ENCODE measurements at places on chromosomes 13 and 19.

GRCh38 chr19:47582320-47582909, 9.5 kb upstream of the ZNF541 start:
- ATAC-seq, result peak; percentile 34
- no peaks in the 10 kb centered on the region for H3K27me3 ChIP-seq
- H3K4me3 ChIP-seq, result peak overlapping the region; percentile 86
- peaks cover 26% of the 10 kb centered on the region for H3K4me1 ChIP-seq
- no peaks in the 10 kb centered on the region for H3K36me3 ChIP-seq

GRCh38 chr19:20359933-20360720, 193.1 kb downstream of the ZNF486 start:
- no peak for ATAC-seq
- H3K27ac ChIP-seq, result no peak overlapping the region
- H3K4me1 ChIP-seq, result peaks cover 4% of the 10 kb centered on the region
- no peaks in the 10 kb centered on the region for H3K36me3 ChIP-seq
- H3K4me3 ChIP-seq, result no peak overlapping the region

GRCh38 chr19:12833738-12834565, 427 bp downstream of the RTBDN start:
- ATAC-seq, result peak; percentile 24
- no peak overlapping the region for H3K27ac ChIP-seq
- H3K27me3 ChIP-seq, result peaks cover 50% of the 10 kb centered on the region
- H3K36me3 ChIP-seq, result no peaks in the 10 kb centered on the region

DNA sequence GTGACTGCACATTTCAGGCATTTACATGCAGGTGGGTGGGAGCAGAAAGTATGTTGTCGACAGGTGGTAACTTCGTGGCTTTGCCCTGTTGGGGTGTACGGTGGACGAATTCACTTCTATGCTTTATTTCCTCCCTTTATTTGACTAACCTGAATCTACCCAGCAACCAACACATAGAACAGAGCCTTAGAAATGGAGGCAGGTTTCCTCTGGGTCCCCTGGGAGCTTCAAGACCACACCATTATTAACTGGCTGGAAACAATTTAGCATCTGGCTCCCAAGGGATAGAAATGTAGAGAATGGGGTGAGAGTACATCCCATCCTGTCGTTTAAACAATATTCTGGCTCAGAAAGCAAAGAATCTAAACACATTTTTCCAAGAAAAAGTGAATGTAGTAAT, 244.4 kb downstream of the DLEU7 start:
- peaks cover 3% of the 10 kb centered on the region for H3K4me1 ChIP-seq
- no peaks in the 10 kb centered on the region for H3K36me3 ChIP-seq
- ATAC-seq, result no peak
- H3K4me3 ChIP-seq, result no peak overlapping the region
- H3K27ac ChIP-seq, result no peak overlapping the region

GRCh38 chr19:10230861-10231611, at the start of gene S1PR2:
Gene S1PR2, minus strand, starts transcription at chr19:10231331. Its CDS starts 6,426 bp downstream, at chr19:10224905.
- no peaks in the 10 kb centered on the region for H3K27me3 ChIP-seq
- H3K27ac ChIP-seq, result peak within 1 kb of the TSS; percentile 54
- peak within 1 kb of the TSS; percentile 85 for H3K4me3 ChIP-seq
- H3K36me3 ChIP-seq, result no peaks in the 10 kb centered on the region
- ATAC-seq, result peak; percentile 61
- H3K4me1 ChIP-seq, result peaks cover 6% of the 10 kb centered on the region

DNA sequence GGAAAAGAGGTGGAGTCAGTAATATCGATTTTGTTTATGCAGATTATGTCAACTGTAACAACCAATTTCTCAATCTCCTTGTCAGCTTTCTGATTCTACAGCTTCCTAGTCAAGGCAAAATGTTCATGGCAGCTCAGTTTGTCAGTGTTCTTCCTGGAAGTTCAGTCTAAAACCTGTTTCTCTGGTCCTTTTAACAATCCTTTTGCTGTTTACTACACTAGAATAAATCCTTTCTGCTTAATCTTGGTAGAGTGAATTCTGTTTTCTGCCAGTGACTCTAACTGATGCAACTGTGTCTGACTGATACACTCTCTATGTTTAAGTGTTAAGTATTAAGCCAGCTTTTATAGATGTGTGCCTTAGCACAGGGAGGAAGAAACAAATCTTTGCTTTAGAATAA, 516.9 kb upstream of the KLF12 start:
- H3K27ac ChIP-seq, result no peak overlapping the region
- H3K36me3 ChIP-seq, result no peaks in the 10 kb centered on the region
- peaks cover 9% of the 10 kb centered on the region for H3K27me3 ChIP-seq
- ATAC-seq, result no peak
- H3K4me3 ChIP-seq, result no peak overlapping the region
- no peaks in the 10 kb centered on the region for H3K4me1 ChIP-seq

DNA sequence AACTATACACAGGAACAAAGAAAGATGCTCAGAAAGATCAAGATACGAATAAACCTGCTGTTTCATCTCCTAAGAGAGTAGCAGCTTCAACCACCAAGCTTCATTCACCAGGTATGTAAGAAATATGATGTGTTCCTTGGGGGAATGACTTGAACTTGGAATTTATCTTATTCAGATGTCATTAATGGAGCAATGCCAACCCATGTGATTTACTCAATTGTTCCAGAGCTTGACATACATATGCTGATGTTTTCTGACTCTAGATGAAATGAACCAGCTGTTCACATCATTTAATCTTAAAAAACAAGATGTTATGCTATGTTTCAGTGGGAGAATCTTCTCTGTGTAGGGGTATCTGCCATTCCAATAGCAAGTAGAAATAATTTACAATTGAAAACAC, 270.9 kb downstream of the SLC7A1 start:
- no peak for ATAC-seq
- peaks cover 8% of the 10 kb centered on the region for H3K27me3 ChIP-seq
- H3K27ac ChIP-seq, result no peak overlapping the region
- no peak overlapping the region for H3K4me3 ChIP-seq

DNA sequence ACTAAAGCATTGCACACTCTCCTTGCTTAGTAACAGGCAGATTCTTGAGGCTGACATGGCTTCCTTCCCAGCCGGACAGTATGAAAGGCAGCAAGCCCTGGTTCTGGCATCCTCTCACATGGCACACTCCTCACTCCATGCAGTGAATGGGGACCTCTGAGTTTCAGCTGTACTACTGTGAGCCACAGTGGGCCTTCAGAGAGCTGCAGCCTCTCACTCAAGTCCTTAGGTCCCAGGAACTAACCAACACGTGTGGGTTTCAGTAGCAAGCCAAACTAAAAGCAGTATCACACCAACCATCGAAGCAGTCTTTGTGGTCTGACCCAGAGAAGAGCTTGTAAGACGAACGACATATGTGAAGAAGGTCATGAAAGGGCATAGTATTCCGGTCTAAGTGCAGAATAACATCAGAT, 128.2 kb downstream of the TBC1D4 start:
- peak; percentile 51 for ATAC-seq
- peaks cover 6% of the 10 kb centered on the region for H3K4me1 ChIP-seq
